Kidney capillary endothelial cell (primary cell): ENCODE measurements at places on chromosomes 6 and 20.

- no peak for DNase-seq
Observed at GRCh38 chr6:45494416-45495135, 116.8 kb upstream of the SUPT3H start.

- no peak for DNase-seq
Observed at GRCh38 chr6:26484161-26484560, 15.9 kb upstream of the BTN1A1 start.

- no peak for DNase-seq
Observed at GRCh38 chr6:42482174-42482573, 30.4 kb upstream of the TRERF1 start.

DNA sequence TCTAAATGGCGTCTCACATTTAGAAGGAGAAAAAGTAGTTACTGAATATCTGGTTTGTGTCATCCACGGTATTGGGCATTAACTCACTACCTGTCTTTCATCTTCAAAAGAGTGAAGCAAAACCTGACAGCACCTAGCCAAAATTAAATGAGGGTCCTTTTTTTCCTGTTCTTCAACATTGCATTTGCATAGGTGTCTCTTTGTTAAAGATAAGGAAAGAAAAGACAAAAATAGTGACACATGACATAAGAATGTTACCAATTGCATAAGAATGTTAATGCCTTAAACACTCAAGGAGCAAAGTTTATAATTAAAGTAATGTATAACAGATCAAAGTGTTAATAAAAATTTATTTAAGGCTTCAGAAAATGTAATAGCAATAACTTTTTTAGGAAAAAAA, 61.4 kb upstream of the MANEA start:
- DNase-seq = no peak

DNA sequence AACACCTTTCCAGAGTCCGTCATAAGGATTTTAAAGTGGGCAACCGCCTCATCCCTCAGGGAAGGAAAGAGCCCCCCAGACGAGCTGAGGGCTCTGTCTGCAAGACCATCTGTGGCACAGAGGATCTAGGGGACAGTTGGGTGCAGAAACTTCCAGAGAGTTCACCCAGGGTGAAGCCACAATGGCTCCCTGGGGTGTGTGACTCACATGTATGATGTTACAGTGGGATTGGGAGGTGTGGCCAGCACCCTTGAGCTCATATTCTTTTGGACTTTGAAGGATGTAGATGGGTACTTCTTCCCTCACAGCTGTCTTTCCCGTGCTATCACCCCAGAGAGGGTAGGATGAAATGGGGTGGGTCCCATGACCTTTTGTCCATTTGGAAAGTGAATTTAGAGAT, 95.5 kb downstream of the NCR2 start:
- DNase-seq = no peak

DNA sequence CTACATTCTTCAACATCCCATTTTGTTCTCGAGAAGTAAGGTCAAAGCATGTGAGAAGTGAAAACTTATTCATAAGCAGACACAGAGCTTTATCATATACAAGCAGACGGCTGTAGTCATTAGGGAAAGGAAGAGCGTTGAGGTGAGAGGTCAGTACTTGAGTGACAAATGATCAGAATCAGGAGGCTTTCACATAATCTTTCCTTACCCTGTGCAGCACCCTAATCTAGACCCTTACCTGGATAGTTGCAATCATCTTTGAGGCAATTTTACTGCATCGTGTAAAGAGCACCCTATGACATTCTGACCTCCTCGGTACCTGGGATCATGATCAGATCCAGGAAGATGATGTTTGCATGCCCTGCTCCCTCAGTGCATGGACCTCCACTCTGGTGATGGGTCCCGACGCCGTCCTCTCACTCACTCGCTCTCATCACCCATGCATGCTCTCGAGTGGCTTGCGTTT, 62.7 kb downstream of the RNF182 start:
- DNase-seq = no peak

GRCh38 chr6:21767891-21768648, 174.5 kb downstream of the SOX4 start:
- peak; percentile 73 for DNase-seq

DNA sequence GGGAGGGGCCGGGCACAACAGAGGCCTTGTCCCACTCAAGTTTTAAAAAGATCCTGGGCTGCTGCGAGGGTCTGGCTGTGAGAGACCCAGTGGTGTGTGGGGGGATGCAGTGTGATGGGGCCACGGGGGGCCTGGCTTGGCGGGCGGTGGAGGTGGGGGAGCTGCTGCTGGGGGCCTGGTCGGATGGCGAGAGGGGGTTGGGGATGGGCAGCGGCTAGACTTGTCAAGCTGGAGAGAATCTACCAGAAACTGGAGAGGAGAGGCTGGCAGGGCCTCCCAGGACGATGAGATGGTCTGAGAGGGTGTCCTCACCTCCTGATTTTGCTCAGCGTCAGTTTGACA, 5.1 kb downstream of the RPS21 start:
- DNase-seq = no peak

DNA sequence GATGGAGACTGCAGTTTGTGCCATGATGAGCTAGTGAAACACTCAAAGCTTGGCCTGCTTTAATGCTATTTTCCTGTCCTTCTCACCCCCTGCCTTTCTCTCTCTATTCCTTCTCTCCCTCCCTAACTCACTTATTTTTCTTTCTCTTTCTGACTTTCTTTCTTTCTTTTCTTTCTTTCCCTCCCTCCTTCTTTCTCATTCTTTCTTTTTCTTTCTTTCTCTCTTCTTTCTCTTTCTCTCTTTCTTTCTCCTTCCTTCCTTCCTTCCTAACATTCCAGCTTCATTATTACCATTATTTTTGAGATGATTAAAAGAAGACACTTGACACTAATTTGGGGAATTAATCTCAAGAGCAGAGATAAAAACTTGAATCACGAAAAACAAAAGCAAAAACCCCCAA, 39.5 kb upstream of the SLC22A23 start:
- no peak for DNase-seq

- DNase-seq = peak; percentile 22
Observed at GRCh38 chr6:139291813-139292619, at the start of gene TXLNB. Gene TXLNB (minus strand): TSS chr6:139291998. CDS start chr6:139288899, 3,099 bp downstream.

DNA sequence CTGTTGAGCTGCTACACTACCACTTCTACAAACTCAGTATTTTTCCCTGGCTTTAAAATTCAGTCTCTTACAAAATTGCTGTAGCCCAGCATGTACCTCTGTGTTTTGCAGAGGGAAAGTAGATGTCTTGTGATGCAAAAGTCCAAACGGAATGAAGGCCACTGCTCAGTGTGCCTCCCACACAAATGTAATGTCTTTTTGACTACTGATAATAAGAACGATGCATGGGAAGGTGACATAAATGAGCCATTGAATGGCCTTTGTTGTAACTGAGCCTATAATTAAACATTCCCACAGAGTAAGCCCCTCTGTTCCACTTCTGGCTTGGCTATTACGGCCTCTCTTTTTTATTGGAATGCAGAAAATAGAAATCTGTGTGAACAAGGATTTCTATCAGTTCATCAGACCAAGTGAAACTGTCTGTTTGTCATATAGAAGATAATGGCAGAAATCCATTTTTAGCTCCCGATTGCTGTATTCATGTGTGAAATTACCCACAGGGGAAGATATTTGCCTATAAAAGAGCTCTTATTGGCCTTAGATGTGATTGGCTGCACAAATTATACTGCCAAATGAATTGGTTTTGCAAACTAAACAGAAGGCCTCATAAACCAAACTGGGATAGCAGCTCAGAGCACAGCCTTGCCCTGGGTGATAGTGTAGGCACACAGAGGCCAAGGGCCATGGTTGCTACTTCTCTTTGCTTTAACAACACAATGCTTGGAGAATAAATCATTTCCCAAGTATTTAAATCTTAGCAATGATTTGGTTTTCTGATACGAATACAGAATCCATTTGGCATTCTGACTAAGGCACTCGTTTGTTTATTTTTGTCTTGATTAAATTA, 241.5 kb upstream of the PLN start:
- no peak for DNase-seq

- no peak for DNase-seq
Observed at GRCh38 chr6:18497006-18497405, 109.9 kb downstream of the RNF144B start.

GRCh38 chr20:62446481-62446880, 19.1 kb upstream of the RBBP8NL start:
- no peak for DNase-seq

DNA sequence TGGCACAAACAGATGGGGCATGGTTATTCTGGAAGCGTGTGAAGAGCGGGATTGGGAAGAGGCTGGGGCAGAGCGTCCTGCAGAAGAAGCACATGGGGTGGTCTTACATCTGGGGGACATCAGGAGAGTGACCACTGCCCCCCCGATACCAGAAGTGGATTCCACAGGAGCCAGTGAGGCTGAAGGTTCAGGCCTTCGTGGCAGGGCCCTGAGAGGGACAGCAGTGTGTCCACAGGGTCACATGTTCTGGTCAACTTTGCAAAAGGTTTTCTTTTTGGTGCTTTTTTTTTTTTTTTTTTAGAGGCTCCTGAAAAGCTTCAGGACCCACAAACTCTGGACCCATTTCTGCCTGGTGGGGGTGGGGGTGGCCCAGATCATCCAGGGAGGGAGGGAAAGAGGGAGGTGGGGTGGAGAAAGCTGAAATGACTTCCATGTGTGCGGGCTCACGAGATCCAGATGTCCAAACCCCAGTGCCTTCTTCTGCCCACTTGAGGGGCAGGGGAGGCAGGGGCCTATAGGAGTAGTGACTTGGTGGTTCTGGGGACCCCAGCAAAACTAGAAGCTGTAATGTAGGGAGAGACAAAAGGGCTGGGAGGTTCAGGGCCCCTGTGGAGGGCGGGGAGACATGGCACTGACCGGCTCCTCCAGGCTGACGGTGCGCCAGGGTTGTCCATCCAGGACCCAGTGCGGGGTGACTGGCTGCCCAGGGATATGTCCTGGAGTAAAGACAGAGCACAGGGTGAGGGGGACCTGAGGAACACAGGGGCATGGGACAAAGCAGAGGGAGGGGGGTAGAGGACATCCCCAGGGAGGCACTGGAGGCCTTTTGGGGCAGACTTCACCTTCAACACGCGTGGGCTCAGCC, 2.7 kb downstream of the ADAM33 start:
- DNase-seq = no peak

DNA sequence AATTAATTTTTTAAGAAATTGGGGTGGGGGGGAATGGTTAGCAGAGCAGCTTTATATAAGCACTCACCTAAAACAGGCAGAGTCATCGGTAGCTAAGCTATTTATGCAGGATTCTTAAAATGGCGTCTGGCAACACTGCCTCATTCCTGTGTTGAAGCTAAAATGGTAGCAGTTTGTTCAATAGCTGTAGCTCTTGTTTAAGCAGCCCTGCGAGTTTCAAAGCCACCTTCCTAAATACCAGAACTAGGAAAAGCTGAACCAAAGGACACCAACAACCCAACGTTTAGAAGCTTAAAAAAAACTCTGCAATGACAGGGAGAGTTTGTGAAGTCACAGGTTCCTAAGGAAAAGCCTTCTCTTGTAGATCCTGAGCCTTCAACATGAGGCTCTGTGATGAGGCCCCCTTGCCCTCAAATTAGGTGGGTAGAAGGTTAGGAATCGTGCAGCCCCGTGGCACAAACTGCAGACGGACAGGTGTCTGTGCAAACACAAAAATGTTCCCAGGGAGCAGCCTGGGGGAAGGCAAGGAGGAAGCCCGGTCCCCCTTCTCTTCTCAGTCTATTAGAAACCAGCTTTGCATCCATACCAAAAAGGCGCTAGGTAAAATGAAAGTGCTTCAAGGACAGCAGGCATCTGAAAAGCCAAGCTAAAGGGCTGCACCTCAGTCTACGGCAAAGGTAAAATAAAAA, 4.7 kb downstream of the ZMYND8 start:
- no peak for DNase-seq

- DNase-seq = no peak
Observed at GRCh38 chr6:148250975-148251685, 91.5 kb upstream of the SASH1 start.

- no peak for DNase-seq
Observed at GRCh38 chr6:70234561-70235236, 68.2 kb downstream of the COL9A1 start.

- no peak for DNase-seq
Observed at GRCh38 chr6:6466967-6467761, 121.4 kb upstream of the LY86 start.

DNA sequence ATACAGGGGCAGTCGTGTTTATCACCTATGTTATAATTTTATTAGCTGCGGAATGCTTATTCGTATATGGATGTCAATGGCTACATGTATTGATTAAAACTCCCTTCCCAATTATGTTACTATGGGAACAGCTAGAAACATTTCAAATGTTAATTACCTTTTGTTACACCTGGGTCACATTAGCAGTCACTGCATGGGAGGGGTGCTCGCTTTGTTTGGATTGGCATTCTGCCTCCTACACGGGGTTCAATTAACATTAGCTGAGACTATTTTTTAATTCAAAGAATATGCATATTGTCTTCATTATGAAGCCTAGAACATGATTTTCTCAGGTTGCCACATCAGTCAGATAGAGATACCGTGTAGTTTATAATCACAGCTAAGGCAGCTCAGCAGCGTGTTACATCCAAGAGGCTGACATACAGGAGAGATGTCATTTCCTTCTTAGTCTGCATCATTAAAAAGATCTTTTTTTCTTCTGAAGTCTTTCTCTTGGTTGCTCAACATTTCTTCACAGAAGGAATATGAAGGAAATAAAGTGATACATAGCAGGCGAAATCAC, 76.2 kb upstream of the RPS6KA2 start:
- no peak for DNase-seq

- DNase-seq = no peak
Observed at GRCh38 chr6:106005013-106005412, 81.1 kb upstream of the PRDM1 start.

GRCh38 chr6:167112421-167112820, 10.5 kb upstream of the CCR6 start:
- DNase-seq = no peak

GRCh38 chr6:6997263-6998193, 110.2 kb upstream of the RREB1 start:
- no peak for DNase-seq

GRCh38 chr20:61686051-61686936, 379.4 kb downstream of the TAF4 start:
- no peak for DNase-seq

GRCh38 chr20:6152777-6153176, 29.9 kb upstream of the FERMT1 start:
- DNase-seq = no peak

DNA sequence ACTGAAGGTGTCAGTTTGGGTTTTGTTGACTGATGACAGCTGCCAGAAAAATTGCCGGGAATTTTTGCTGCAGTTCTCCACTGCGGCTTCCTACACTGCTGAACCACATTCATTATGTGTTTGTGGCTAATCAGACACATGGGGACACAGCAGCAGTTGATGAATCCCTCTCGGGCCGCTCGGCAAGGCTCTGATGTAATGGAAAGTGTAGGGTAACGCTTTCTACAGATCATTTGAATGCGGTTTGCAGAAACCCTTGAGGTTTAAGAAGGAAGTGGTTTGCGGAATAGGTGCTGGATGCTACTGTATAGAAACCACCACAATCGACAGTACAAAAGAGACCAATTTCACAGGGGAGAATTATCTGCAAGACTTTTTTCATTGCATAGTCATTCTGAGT, 138.7 kb upstream of the SASH1 start:
- DNase-seq = no peak

- DNase-seq = no peak
Observed at GRCh38 chr6:81556551-81556950, 195.9 kb downstream of the TENT5A start.

GRCh38 chr6:122048570-122048969, 350.9 kb upstream of the HSF2 start:
- DNase-seq = no peak
